ENCODE measurements at places on chromosomes 5 and 9.

DNA sequence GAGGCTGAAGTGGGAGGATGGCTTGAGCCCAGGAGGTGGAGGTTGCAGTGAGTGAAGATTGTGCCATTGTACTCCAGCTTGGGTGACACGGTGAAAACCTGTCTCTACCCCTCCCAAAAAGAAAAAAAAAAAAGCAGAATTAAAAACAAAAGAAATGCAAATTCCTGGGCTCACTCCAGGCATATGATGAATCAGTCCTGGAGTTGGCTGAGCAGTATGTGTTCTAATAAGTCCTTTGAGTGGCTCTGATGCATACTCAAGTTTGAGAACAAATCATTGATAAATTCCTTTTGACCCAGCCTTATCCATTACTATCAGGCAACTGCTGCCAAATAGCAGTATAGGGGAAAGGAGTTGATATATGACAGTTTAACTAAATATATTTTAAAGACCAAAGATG, 28.3 kb downstream of the UHRF2 start:
- DNase-seq, result peak; percentile 35

DNA sequence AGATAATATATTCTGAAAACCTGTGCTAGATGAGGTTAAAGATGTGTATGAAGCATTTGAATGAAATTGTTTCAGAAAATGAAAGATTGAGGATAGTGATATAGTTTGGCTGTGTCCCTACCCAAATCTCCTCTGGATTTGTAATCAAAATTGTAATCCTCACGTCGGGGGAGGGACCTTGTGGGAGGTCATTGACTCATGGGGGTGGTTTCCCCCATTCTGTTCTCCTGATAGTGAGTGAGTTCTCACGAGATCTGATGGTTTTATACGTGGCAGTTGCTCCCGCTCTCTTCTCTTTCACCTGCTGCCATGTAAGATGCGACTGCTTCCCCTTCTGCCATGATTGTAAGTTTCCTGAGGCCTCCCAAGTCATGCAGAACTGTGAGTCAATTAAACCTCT, 2.0 kb upstream of the TEX48 start:
- no peak for DNase-seq

DNA sequence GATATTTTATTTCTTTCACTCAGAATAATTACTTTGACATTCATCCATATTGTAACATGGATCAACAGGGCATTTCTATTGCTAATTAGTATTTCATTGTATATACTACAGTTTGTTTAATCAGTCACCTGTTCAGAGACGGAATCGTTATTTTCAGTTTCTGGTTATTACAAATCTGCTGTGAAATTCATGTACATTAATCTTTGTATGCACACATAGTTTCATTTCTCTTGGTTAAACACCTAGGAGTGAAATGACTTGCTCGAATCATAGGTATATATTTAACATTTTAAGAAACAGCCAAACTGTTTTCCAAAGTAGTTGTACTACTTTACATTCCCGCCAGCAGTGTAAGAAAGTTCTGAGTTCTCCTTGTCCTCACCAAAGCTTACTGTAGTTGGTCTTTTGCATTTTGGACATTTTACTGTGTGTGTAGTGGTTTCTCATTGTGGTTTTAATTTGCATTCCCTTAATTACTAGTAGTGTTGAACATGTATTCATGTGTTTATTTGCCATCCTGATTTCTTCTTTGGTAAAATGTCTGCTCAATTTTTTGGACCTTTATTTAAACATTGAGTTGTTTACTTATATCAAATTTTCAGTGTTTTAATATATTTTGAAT, 198.2 kb downstream of the SAXO1 start:
- DNase-seq, result no peak

DNA sequence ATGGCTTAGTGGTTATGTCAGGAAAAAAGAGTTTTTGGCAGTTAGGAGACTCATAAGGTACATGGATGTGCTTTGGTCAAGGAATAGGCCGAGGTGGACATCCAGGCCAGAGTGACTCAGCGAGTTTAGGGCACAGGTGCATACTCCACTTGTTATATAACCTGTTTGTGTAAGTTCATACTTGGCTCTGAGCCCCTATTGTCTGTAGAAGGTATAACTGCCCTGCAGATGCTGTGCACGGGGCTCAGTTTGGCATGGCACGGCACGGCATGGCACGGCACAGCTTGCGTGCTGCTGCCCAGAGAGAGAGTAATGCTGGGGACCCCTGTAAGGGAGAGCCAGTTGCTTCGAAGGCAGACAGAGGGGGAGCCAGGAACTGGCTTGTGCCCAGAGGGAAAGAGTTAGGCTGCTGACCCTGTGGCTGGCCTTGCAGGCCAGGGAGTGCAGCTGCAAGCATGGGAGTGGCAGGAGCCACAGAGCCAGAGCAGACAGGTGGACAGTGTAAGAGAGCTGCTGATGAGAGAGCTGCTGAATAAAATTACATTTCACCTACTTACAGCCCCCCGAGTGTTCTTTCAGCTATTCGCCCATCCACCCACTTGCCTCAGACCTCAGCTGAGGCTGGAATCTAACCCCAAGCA, 32.2 kb downstream of the GCNT4 start:
- DNase-seq, result no peak

GRCh38 chr5:73486119-73486899, 11.9 kb upstream of the BTF3 start:
- DNase-seq, result no peak

DNA sequence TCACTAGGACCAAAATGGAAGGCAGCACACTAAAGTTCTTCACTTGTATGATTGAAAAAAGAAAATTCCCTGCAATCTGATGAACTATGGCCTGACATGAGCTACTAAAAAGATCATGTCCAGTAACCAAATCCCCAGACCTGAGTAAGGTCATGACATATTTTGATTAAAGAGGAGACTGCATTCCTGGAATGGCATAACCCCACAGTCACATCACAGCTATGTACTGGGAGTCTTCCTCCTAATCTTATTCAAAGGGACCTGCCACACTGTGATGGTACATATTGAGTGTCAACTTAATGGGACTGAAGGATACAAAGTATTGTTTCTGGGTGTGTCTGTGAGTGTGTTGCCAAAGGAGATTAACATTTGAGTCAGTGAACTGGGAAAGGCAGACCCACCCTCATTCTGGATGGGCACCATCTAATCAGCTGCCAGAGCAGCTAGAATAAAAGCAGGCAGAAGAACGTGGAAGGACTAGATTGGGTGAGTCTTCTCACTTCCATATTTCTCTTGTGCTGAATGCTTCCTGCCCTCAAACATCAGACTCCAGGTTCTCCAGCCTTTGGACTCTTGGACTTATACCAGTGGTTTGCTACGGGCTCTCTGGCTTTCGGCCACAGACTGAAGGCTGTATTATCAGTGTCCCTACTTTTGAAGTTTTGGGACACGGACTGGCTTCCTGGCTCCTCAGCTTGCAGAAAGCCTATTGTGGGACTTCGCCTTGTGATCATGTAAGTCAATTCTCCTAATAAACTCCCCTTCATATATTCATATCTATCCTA, 345.0 kb downstream of the TMEM38B start:
- no peak for DNase-seq

DNA sequence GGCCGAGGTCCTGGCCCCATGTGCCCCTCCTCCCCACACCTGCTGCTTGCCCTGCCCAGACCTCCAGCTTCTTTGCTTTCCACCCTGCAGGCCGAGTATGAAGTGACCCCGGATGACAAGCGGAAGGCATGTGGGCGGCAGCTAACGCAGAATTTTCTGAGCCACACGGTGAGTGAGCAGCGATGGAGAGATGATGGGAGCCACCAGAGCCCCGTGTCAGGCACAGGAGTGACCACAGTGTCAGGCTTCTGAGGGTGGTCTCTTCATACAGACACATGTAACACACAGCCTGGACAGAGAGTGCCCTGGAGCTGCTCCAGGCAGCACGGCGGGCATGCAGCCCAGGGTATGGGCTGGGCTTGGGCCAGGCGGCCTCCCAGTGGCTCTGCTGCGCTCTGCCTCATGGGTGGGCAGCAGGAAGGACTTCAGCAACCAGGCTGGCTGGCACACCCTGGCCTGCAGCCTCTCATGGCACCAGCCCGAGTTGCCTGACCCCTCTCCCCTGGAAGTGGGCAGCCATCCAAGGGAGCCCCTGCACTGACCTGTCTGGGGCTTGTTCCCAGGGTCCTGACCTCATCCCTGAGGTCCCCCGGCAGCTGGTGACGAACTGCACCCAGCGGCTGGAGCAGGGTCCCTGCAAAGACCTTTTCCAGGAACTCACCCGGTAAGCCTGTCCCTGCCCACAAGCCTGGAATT, 5.8 kb downstream of the GRK6 start:
- DNase-seq, result no peak

DNA sequence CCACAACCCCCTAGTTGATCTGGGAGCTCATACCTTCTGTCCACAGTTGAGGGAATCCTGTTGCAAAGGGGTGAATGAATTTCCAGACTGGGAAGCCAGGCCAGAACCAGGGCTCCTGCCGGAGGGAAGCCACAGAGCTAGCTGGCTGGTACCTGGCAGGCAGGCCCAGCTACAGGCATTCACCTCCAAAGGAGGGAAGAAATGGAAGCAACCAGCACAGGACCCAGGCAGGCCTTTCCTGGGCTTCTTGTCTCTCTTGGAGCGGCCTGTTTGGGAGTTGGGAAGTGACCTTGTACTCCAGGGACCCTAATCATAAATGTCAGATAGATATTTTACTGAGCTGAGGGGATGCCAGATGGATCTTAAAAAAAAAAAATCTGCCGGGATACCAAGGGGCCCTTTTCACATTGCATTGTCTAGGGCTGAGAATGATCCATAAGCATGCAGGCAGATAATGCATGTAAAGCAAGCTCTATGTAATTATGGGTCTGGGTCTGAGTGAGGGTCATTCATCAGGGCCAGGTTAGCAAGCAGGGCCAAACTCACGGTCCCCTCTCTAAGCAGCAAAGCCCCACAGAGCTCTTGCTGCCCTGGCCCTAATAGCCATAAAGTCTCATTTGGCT, 8.4 kb downstream of the NR2F1 start:
- DNase-seq, result no peak

- no peak for DNase-seq
Measured at GRCh38 chr5:166045961-166046360, 2245.5 kb upstream of the WWC1 start.

GRCh38 chr5:6492934-6493333, 44.3 kb downstream of the UBE2QL1 start:
- DNase-seq, result no peak

- no peak for DNase-seq
Measured at GRCh38 chr9:127351182-127352166, 45.5 kb upstream of the SLC2A8 start.

GRCh38 chr9:13165956-13166355, 113.5 kb downstream of the MPDZ start:
- DNase-seq, result no peak

GRCh38 chr9:98935071-98935505, 8.6 kb upstream of the COL15A1 start:
- DNase-seq, result no peak

DNA sequence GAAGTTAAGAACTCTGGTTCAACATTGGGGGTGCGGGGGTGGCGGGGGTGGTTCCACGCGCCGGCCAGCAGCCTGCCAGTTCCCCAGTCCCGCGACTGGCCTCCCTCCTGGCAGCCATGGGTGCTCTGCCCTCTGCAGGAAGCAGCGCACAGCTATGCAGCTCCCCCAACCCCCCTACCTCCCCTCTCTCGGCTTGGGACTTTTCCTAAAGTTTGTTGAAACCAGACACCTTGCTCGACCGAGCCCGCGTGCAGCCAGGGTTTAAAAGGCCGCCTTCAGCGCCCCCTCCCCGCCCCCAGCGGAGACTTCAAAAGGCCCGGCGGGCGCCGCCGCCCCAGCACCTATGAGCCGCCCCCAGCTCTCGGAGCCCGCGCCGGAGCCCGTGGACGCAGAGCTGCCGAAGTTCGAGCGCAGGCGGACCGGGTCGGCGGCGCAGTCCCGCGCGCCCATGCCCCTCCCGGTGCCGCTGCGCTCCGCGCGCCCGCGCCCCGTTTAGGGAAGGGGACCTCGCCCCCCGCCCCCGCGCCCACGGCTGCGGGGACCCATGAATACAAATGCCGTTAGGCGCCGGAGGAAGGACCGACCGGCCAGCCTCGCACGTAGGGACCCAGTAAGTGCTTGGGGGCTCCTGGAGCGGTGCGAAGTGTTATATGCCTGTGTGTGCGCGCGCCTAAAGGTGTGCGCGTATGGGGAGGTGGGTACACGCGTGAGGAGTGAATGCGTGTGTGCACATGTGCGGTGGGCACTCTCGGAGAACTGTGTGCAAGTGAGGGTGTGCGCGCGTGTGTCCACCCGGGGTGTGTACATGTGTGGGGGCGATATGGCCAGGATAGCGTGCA, 1.4 kb upstream of the COL27A1 start:
- no peak for DNase-seq

DNA sequence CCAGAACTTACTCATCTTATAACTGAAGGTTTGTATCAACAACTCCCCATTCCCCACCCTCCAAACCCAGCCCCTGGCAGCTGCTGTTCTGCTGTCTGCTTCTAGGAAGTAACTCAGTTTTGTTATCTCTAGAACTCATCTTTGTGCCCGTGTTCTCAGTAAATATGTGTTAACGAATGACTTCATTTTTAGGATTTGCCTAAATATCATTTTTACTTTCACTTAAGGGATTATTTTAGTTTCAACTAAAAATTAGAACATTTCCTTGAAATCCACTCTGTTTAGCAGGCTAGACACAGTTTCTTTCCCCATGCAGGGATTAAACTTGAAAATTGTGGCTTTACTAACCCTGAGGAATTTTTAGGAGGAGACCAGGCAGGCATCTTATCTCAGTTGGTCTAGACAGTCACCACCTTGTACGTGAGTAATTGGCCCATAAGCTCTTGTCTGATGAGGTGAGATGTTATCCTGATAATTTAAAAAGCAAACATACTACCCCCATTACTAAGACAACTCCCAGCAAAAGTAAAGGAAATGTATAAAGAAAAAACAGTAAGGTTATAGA, 68.2 kb upstream of the TNFAIP8 start:
- no peak for DNase-seq

- DNase-seq, result no peak
Measured at GRCh38 chr5:147223343-147223742, 11.5 kb upstream of the STK32A start.

GRCh38 chr5:122741681-122742080, 33.2 kb upstream of the SNX2 start:
- no peak for DNase-seq

Data from fibroblast of pulmonary artery (primary cell).